ENCODE measurements at places on chromosomes 12 and 14.

DNA sequence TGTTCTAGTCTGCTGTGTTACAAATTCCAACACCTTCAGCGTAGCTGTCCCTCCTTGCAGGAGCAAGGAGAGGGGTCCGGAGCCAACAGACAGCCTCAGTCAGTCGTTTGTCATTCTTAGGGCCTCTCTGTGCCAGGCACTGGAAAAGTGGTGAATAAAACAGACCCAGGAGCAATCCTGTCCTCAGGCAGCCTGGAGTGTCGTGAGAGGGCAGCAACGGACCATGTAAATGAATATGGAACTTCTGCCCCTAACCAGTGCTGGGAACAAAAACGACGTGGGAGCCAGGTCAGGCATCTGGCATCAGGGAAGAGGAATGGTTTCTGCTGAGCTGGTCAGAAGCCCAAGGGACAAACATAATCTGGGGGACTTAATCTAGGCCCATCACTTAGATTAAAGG is 64.8 kb upstream of the PSMC1 start:
- DNase-seq: no peak

GRCh38 chr12:25903603-25904245 is 54.8 kb upstream of the RASSF8 start:
- DNase-seq: no peak

DNA sequence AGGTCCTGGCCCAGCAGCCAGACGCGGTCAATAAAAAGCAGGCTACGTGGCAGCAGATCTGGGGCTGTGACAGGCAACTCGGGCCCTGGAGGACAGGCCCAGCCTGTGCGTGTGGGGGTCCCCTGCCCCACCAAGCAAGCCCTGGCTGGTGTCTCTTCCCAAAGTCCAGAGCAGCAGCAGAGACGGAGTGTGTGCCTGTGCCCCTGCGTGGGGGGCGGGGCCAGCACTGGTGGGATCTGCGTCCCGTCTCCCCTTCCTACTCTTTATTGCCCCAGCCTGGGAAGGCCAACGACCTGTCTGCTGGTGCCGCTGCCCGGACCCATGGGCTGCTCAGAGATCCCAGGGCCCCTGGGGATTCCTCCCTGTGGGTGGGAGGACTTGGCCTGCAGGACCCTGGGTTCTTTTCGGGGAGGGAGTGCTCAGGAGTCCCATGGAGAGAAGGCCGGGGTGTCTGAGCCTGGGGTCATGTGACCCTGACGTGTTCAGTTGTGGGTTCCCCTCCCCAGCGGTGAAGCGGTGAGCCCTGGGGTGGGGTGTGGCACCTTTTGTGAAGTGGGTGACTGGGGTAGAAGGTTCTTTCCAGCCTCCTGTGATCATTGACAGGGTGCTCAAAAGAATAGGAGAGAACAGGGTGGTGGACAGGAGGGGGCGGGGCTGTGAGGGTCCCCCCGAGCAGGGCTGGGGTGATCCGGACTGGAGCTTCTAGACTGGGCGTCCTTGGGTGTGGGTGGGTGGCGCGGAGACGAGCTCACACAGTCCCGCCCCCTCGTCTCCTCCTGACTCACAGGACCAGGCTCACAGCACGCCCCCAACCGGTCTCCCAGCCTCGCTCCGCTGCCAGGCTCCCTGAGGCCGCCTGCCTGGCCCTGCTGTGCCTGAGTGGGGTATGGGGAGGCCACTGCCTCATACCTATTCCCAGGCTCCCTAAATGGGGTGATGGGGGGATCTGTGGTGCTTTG is 22.4 kb downstream of the ASPG start:
- DNase-seq: no peak

- no peak for DNase-seq
These were observed 171.0 kb upstream of the LHX5 start for GRCh38 chr12:113642672-113643071.

DNA sequence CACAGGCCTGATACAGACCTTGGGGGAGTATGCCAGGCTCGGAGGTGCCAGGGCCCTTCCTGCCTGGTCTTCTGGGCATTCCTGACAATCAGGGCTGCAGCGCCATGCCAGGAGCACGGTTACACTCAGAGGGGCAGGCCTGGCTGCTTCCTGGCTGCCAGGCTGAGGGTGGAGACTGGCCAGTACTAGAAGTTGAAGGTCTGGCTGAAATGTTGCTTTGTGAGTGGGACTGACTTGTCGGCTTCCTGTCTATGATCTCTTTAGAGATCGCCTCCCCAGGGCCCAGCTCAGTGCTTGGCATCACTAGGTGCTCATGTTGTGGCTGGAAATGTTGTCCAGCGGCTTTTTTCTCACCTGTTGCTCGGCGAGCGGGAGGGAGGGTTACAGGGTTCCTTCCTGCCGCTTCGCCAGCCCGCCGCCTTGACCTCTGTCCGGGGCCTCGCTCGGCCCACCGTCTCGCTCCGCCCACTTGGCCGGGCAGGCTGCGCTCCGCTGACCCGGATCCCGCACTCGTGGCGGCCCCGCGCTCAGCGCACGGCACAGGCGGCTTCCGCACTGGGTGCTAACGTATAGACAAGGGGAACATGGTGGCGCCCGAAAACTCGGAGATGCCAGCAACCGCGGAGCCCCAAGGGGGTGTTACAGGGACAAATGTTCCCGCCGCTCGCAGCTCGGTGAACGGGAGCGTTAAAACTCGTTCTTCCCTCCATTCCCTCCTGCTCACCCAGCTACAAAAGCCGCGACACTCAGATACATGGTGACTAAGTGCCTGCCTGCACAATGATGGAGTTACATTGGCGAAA is 32.6 kb downstream of the PAPLN start:
- no peak for DNase-seq

GRCh38 chr12:102769323-102769916 is 147.6 kb downstream of the PAH start:
- DNase-seq: no peak

DNA sequence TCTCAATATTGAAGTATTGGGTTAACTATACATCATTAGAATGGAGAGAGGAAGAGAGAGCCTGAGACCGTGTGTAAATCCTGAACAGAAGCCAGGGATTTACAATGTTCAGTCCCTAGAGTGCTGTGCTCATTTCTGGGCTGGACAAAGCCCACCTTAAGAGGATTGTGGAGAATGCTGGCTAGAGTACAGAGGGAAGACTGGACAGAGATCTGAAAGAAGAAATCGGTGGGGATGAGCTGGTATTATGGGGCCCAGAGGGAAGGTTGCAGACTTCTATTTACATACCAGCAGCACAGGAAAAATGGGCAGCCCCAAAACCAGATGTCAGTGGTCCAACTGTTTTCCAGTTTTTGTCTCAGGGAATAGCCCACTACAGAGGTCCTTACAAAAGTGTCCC is 42.3 kb downstream of the RTN1 start:
- no peak for DNase-seq

GRCh38 chr12:3405821-3406220 is 85.2 kb upstream of the PRMT8 start:
- DNase-seq: no peak

DNA sequence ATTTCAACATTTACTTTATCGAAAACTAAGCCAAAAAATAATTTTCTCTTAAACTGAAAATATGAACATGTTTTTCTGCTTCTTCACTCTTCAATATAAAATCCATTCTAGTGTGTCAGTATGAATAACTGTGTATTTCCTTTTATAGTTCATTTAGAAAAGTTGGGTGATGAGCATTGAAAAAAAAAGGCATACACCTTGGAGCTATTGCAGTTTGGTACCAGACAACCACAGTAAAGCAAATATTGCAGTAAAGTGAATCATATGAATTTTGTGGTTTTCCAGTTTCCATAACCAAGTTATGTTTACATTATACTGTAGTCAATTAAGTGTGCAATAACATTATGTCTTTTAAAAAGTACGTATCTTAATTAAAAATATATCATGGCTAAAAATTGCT is 195.0 kb upstream of the FOXG1 start:
- no peak for DNase-seq

GRCh38 chr14:99991331-99991730 is 73.9 kb upstream of the EVL start:
- DNase-seq: no peak

GRCh38 chr12:105600911-105601545 is 270.5 kb downstream of the C12orf75 start:
- no peak for DNase-seq

- DNase-seq: no peak
These were observed 567.4 kb downstream of the MED13L start for GRCh38 chr12:115710104-115710564.

DNA sequence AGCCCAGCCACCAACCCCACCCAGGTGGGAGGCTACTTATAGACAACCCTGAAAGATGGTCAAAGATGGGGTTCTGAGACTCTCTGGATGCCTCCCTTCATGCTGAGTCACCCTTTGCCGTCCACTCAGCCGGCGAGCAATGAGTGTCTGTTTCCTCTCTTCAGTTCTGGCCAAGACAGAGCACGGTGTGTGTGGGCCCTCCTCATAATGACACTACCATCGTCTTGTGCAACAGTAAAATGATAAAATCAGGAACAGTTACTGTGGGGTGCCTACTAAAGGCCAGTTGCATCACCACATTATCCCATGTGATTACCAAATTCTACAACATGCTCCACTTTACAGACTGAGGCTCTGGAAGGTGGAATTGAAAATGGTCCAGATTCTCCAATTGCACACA is 7.0 kb upstream of the BDKRB1 start:
- no peak for DNase-seq

- DNase-seq: peak; percentile 37
These were observed 77.9 kb upstream of the PWP1 start for GRCh38 chr12:107607464-107608392.

DNA sequence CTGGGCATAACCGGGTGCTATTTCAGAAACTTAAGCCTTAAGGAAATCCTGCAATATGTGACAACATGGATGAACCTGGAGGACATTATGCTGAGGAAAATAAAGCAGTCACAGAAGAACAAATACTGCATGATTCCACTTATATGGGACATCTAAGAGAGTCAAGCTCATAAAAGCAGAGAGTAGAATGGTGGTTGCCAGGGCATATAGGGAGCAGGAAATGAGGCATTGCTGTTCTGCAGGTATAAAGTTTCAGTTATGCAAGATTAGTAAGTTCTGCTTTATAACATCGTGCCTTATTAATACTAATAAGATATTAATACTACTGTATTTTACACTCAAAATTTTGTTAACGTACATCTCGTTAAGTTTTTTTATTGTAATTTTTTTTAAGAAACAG is 124.2 kb upstream of the ATF1 start:
- no peak for DNase-seq

GRCh38 chr14:63899953-63900352 is 47.1 kb downstream of the SYNE2 start:
- no peak for DNase-seq

GRCh38 chr12:66066929-66067523 is 63.5 kb downstream of the LLPH start:
- no peak for DNase-seq

GRCh38 chr14:104710071-104710735 is 13.8 kb upstream of the ADSS1 start:
- no peak for DNase-seq

GRCh38 chr14:98085751-98086150 is 1186.2 kb downstream of the BCL11B start:
- no peak for DNase-seq

DNA sequence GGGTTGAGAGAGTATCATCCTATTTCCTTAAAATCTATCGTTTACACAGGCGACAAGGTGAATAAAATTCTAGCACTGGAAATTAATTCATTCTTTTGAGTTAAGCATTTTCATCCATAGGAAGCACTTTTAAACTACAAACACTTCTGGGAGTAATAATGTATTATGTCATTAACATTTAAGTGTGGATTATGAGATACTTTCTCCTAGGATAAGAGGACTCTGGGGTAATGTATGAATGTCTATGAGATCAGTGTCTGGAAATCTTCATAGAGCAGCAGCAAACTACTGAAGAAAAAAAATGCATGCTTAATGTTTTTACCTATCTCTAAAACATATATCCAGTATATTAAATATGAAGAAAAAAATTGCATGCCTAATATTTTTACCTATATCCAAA is 86.9 kb downstream of the EPS8 start:
- DNase-seq: no peak

DNA sequence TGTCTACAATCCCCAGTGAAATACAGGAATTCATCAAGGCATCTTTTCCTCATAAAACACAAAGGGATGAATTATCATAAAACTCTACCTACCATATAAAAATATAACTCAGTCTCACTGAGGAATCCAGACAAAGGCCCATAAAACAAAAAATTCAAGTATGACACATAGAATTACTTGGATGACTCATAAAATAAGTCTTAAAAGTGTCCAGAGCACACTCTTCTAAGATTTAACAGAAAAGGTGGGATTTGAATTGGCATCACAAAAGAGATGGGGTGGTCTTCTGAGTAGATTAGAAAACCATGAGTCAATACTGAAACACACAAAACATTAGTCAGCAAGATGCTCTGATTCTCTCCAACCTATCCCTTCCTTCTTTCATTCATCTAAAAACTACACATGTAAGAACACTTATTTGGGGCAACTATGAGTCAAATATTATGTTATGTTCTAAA is 202.7 kb upstream of the GARIN6 start:
- no peak for DNase-seq

- DNase-seq: no peak
These were observed 13.4 kb downstream of the MTERF2 start for GRCh38 chr12:106973545-106973944.

DNA sequence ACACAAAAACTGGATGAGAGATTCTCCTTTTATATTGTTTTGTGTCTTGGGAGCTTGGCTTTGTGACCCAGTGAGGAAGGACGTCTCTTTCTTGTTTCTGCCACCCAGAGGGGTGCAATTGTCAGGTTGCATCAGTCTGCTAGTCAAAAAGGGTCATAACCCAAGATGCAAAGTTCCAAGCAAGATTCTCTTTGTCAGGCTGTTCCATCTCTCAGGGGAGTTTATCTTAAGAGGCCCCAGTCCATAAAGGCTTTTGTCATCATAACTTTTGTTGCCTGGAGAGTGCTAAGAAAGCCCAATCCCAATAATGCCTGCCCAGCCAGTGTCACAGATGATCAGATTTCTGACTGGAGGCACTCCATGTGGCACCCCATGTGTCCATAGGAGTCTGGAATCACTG is 444.9 kb downstream of the TRHDE start:
- no peak for DNase-seq
